CD4-positive, alpha-beta T cell treated with Interleukin-6 at 100 ng/mL for 8 hours (primary cell): ENCODE measurements at places on chromosomes 3 and 15.

- no peak for DNase-seq
These were observed 173.6 kb upstream of the BHLHE40 start for GRCh38 chr3:4805662-4806061.

DNA sequence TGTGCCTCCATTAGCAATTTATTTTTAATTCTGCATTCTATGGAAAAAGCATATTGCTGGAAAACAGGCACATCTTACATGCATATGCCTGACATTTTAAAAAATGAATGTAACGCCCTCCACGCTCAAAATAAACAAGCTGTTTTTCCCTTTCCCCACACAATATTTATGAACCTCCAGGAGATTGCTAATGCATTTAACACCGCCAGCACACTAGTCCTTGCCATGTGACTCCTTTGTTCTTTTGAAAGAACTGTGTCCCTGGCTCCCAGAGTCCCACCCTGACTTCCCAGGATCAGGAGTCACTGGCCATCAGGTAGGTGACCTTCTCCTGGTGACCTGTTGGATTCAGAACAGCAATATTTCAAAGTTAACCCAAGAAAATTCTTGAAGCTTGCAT lies 571.2 kb upstream of the CFAP20DC start:
- no peak for DNase-seq

DNA sequence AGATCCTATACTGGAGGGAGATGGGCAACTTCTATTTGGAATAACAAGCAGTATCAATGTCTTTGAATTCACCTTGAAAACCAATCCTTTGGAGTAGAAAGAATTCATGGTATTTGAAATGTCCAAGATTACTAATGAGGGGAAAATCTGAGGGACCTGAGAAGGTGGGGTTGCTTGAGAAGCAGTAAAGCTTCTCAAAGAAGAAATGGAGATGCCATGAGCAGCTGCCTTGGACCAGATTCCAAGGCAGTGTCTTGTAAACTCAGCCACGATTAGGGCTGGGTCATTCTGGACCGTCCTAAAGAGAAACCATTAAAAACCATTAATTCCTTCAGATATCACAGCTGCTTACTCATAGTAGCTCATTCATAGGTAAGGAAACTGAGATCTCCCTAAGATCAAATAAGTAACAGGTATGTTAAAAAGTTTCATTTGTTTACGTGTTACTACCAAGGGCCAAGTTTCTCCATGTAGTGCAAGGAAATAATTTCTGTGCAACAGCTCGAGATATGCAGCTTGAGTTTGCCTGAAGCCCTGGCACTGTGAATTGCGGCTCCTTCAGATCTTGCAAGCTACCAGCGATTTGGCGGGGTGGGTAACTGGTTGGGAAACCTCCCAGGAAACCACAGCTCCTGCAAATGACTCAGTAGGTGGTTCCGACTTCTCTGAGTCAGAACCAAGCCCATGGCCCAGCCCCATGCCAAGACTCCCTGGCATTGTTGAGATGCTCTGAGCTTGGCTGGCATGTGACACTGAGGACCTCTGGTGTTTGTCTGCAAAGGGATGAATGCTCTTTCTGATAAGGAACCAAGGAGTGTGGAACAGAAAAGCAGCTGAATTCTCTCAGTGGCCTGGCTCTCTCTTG lies 296.8 kb downstream of the RORA start:
- DNase-seq: peak; percentile 79

GRCh38 chr15:84967380-84967779 lies 14.3 kb upstream of the PDE8A start:
- no peak for DNase-seq

- no peak for DNase-seq
These were observed 51.0 kb downstream of the NKIRAS1 start for GRCh38 chr3:23865595-23866396.

DNA sequence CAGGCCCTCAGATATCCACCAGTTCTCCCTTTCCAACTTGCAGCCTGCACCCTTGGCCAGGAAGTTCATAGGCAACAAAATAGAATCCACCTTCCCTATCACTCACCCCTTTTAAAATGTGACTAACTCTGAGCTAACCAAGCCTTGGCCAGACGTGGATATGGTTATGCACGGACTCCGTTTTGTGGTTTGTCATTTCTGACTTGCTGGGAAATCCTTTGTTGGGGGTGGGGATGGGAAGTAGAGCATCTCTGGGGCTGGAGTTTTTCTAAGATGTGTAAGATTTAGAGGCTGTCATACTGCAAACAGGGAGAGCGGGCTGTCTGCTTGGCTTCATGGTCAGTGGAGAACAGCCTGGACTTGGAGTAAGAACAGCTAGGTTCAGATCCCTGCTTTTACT lies 62.6 kb downstream of the SMAD3 start:
- DNase-seq: no peak

DNA sequence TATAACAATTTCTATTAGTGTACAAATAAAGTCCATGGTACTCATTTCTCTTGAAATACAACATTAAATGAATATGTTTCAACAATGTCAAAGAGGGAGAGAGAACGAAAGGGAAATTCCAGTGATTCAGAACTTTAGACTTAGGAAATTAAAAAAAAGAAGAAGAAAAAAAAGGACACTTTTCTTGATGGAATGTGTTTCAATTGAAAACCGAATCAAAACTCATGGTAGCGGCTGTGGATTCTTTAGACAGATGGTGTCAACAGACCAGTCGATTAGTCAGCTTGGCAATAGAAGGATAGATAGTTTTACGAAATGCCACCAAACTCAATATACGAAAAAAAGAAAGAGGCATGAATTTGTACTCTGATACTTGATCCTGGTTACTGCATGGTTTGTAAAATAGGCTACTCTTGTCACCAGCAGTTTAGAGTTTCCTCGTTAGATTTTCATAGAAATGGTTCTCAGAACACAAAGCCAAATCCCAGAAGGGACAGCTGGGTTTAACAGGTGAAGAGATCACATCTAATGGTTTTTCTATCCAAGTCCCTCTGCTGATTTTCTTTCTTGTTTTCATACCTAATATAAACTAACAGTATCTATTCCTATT lies 793.5 kb downstream of the ROBO1 start:
- DNase-seq: no peak

DNA sequence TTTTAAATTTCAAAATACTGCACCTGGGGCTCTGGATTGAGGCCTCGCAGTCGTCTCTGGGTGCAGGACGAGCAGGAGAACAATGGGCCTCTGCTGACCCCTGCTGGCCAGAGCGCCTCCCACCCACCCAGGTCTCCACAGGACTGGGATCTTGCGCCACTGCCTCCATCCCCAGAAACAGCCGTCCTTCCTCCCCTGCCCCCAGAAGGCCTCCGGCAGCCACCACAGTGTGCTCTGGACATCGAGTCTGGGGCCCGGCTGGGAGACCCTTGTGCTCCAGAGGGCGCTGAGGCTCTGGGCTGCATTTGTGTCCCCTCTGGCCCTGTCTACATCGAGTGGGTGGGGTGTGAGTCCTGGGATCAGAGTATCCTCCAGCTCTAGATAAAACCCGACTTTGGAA lies 6.7 kb upstream of the ACSBG1 start:
- peak; percentile 76 for DNase-seq

DNA sequence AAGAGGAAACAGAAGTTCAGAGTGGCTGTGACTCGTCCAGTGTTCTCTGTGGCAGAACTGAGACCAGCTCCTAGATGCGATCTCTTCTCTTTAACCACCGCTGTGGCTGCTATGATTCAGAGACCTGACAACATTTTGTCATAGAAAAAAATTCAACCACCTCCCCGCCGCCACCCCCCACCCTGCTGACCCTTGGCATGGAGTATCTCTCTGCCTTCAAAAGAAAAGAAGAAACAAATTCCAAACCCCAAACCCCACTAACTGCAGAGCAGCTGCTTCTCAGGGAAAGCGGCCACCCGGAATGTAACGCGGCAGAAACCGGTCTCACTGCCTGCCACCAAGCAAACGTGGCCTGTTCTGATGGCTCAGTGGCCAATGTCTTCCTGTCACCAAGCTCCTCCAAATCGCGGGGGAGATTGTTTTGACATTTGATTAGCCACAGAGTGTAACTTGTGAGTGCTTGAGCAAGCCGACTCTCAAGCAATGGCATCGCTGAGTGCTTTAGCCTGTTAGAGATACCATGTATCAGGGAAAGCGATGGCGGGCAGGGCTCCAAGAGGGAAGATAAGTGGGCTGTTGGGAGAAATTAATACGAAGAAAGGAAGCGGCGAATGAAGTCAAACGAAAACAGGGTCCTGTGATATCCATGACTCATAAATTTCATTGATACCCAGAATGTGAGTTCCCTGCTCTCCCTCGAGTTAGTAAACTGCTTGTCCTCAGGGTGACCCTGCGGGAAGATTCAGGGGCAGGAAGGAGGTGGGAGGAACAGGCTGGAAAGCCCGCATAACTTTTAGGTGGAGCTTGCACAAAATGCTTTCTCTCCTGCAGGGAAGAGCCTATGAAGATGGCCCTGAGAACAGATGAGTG lies 44.8 kb upstream of the TLE3 start:
- peak; percentile 7 for DNase-seq

GRCh38 chr15:48500595-48500994 lies 144.9 kb downstream of the FBN1 start:
- DNase-seq: no peak

- no peak for DNase-seq
These were observed 521.0 kb downstream of the NTRK3 start for GRCh38 chr15:87735522-87735921.

GRCh38 chr3:107557743-107558142 lies 35.0 kb downstream of the BBX start:
- DNase-seq: no peak

DNA sequence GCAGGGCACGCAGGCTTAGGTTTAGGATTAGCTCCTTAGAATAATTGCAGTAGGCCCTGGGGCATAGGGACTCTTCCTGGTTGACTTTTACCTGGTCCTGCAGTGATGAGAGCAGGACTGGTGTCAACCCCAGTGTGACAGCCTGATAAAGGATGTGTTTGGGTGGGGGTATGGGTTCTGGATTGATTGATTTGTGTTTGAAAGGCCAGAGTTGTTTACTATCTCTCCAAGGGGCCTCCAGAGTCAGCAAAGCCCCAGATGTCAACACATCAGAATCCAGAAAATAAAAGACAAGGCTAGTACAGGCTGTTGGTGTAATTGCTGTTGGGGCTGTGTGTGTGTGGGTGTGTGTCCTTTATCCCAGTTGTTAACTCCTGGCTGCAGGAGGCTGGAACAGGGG lies 122.3 kb downstream of the CHRNA7 start:
- DNase-seq: no peak

GRCh38 chr3:126036056-126036549 lies 47.8 kb downstream of the SLC41A3 start:
- no peak for DNase-seq

DNA sequence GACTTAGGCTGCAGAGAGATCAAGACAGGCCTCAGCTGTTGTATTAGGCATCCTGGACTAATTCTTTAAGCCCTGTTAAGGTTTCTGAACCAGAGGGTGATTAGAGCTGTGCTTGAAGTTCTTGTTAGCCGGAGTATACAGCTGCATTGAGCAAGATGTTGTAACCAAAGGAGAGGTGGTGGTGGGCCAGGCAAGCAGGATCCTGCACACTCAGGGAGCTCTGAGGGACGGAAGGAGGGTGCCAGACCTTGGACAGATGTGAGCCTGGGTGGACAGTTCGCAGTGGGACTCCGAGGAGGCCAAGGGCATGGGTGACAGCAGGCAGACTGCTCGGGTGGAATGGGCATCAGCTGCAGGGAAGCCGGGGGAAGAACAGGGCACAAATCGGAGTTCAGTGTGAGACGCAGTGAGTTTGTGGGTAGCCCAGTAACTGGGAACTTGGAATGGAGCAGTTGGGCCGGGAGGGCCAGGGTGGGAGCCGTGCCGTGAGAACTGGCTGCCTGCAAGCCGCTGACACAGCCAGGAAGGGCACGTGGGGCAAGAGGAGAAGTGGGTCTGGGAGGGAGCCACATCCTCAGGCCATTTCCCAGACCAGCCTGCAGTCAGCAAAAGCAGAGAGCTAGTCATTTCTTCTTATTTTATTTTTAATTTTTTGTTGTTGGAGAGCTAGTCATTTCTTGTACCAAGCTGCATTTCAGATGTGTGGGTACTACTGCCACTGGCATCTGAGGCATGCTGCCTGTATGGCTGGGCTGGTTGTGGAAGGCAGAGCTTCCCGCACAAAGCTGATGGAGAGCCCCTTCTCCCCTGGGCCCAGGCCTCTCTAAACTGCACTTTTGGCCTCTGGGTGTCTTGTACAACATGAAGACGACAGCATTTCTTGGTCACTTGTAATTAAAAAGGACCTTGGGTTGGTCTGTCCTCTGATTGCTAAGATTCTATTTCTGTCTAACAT lies 61.0 kb downstream of the PGPEP1L start:
- no peak for DNase-seq

DNA sequence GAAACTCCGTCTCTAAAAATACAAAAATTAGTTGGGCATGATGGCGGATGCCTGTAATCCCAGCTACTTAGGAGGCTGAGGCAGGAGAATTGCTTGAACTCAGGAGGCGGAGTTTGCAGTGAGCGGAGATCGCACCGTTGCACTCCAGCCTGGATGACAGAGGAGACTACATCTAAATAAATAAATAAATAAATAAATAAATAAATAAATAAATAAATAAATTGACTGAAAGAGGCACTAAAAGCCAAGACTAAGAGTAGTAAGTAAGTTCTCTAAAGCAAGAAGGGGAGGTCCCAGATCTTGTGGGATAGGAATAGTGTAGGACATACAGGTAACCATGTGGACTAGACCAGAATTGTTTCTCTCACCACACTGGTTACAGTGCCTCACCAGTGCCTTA lies 40.0 kb downstream of the TLNRD1 start:
- no peak for DNase-seq

GRCh38 chr15:58064082-58064979 lies 1.2 kb downstream of the ALDH1A2 start:
- DNase-seq: no peak

GRCh38 chr15:81311752-81312464 lies 12.0 kb downstream of the STARD5 start:
- DNase-seq: no peak

DNA sequence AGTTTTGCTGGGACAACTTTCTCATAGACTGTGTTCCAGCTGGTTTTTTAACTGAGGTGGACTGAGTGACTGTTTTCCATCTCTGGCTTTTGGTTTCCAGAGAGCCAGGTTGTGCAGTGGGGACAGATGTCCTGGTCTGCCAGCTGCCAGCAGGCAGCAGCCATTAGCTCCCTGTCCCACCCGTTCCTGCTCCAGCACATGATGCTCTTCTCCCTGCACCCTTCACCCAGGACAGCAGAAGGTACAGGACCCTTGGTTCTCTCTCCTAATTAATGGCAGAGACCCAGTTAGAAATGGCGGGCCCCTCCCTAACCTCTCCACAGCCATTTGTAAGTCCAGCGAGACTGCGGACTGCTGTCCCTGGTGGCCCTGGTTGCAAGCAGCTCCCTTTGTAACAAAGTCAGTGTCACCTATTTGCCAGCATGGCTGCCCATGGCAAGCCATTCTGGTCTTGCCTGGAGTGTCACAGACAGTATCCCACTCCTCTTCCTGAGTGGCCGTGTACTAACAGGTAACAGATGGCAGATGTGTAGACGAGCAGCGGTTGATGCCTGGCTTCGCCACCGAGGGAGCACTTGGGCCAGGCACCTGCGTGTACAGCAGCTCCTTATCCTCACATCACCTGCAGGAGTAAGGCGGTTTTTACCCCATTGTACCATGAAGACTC lies 148.3 kb downstream of the DNAJB8 start:
- no peak for DNase-seq

GRCh38 chr15:66834881-66835878 lies 133.1 kb downstream of the SMAD6 start:
- DNase-seq: no peak

GRCh38 chr15:81093961-81094360 lies 40.1 kb upstream of the CFAP161 start:
- DNase-seq: no peak

- DNase-seq: no peak
These were observed 283.9 kb downstream of the RORA start for GRCh38 chr15:60945196-60945595.
